ENCODE measurements at places on chromosomes 3 and 15.

DNA sequence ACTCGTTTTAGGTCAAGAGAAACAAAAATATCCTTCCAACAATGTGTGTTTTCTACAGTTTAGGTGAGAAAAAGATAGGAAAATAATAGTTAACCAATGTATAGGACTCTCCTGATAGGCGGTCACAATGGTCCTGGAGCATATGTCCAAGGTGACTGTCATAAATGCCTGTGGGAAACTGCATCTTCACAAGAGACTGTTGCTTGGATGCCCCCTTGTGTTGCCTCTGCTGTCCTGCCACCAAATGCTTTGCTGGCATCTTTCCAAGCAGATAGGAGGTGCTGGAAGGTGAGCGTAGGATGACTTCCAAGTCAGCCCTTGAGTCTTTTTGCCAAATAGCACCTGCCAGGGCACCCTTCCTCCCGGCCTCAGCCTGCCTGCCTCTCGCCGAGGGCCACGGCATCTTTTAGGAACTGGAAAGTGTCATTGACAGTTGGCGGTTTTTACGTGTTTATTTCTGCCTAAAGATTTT, 24.1 kb upstream of the SACM1L start:
- DNase-seq: peak; percentile 47

GRCh38 chr3:57512166-57512565, 32.0 kb downstream of the DNAH12 start:
- DNase-seq: no peak

DNA sequence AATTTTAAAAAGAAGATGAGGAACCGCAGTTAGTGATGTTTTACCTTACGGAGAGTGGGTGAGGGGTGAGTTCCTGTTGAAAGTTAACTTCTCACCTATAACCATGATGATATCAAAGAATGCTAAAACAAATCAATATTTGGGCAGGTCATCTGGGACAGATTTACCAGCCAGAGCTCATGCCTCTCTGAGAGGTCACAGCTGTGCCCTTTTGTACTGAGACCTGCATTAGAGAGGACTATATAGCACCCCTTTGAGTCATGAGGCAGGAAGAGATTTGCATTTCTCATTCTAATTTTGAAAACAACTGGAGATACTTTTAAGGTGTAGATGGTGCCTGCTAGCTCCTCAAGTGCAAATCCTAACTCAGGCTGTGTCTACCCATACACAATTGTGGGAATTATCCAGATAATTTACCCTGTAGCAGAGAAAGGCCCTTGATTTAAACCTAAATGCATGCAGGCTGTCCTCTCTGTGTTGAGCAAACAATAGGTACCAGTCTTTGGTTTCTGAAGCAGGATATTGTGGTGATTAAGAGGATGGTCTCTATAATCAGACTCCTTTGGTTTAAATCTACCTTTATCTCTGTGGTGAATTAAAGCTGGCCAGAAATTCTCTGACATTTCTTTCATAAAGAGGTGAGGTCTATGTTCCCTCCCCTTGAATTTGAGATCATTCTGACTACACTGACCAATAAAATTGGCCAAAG, 5.8 kb upstream of the TM4SF4 start:
- DNase-seq: no peak

DNA sequence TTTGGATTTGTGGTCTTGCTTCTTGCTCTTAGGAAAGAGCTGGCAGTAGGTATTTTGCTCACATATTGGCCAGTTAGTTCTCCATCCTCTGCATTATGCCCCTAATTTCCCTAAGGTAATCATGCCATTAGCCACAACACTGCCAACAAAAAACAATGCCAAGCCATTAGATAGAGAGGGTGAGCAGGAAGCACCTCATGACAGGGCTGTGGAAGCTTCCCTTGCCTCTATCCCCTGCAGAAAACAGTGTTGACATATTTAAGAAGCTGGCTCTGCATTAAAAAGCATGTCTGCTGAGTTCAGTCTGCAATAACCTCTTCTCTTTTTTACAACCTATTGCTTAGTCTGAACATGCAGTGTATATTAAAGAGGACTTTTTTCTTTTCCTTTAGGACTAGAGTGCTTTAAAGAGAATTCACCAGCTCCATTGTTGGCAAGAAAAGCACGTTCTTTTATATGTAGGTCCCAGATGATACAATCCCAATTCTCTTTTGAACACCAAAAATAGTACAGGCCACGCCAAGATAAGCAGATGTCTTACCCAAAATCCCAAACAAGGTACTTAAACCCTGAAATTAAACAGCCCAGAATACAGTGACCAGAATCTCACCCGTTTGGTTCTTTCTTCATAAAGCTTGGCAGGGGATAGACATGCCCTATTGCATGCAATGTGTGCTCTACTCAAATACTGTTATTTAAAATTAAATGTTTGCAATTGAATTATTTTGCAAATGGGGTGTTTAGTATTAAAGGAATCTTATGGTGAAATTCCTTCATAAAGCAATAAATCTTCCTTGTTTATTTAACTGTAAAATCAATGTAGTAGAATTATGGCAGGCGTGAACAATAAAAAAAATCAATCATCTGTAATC, 93.7 kb upstream of the UBE3A start:
- DNase-seq: no peak

- DNase-seq: no peak
These were observed 110.9 kb upstream of the TPM1 start for GRCh38 chr15:62931650-62932049.

- DNase-seq: no peak
These were observed 216.9 kb upstream of the THBS1 start for GRCh38 chr15:39363761-39364586.

DNA sequence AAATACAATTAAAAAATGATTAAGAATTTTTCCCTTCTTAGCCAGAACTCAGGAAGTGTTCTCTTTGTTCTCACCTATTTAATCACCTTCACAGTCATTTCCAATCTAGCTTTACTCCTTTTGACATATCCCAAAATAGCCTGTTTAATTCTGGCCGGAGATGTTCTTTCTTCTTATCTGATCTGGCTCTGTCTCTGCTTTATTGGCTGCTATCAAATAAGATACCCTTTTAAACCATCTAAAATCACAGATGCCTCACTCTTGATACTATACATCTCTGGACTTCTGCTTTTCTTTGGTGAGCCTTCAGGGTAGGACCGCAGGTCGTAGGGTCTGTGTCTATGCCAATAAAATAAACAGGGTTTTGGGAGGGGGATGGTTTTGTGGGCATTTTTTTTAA, 319.2 kb upstream of the SEMA6D start:
- no peak for DNase-seq

GRCh38 chr3:97991293-97991682, 19.1 kb upstream of the RIOX2 start:
- DNase-seq: no peak

DNA sequence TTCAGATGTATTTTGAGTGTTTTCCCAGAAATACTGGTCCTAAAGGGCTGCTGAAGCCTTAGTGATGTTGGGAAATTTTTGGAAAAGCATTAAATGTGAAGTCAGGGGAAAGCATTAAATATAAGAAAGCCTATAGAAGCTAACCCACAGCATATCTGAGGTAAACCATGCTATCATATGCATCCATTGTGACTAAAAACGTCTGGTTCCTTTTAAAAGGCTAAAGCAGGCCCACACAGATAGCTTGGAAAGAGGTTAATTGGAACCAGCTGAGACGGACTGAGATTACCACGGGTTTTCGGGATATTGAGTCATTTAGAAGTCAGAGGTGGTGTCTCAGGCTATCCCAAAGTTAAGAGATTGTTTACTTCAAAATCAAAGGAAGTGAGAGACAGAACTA, 78.2 kb downstream of the CYP19A1 start:
- no peak for DNase-seq

DNA sequence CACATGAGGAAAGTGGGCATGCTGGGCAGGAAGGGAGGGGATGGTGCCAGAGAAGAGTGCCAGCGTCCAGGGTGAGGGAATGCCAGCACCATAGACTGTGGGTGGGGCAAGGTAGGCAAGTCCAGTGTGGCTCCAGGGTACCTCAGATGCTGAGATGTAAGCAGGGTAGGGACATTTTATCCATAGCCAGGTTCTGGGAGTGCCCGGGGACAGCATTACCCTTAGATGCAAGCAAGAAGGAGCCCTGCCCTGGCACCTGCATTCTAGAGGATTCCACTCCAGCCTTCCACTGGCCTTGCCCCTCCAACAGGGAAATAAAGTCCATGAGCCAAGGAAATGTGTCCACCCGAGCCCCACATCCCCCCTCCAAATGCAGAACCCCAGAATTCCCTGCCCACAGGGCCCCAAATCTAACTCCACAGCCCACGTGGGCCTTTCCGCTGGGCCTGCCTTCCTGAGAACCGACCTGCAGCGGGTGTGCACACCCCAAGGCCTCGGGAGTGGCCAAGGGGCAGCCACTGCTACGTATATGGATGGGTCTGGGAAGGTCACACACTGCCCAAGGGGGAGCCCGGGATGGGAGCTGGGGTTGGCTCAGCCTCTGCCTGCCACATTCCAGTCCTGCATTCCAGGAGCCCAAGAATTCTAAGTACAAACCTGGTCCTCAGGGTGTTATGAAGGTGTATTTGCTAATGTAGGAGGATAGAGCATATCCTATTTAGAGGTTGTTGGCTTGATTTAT, 20.3 kb upstream of the CYP11A1 start:
- no peak for DNase-seq

GRCh38 chr3:13120928-13121552, 47.8 kb upstream of the IQSEC1 start:
- DNase-seq: no peak

GRCh38 chr3:62818347-62818746, 56.9 kb downstream of the CADPS start:
- no peak for DNase-seq

- DNase-seq: no peak
These were observed 18.6 kb upstream of the SLC41A3 start for GRCh38 chr3:126102530-126102951.

GRCh38 chr15:74442063-74442462, 8.3 kb upstream of the SEMA7A start:
- DNase-seq: no peak

GRCh38 chr3:14844386-14845170, 25.8 kb downstream of the FGD5 start:
- no peak for DNase-seq

DNA sequence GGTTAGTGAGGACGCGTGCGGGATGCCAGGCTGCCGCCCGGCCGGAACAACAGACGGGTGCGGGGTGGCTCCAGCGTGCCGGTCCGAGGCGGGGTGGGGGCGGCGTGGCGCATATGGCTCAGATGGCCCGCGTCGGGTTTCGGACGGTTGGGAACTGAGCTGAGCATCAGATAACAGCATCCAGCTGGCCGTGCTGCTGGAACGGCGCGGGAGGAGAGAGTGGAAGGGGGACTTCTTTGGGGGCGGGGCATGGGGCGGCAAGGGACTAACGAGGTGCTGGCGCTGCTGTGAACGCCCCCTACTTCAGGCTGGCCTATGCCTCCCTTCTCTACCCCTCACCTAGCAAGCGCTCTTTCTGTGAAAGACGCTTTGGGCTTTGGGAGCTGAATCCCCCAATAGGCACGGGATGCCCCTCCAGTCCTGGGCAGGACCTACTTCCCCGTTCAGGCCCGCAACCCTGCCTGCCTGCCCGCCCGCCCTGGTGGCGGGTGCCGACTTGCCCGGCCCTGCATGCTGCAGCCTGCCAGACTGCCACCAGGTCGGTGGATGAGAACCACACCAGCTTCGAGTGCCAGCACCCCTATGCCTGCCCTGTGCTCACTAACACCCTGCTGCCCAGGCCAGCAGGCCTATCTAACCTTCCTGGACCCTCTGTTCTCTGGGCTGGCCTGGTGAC, 542 bp downstream of the INKA1 start:
- peak; percentile 23 for DNase-seq

- DNase-seq: no peak
These were observed 183.2 kb downstream of the SSR3 start for GRCh38 chr3:156371701-156372100.

GRCh38 chr15:31156226-31156625, 54.7 kb upstream of the TRPM1 start:
- no peak for DNase-seq

DNA sequence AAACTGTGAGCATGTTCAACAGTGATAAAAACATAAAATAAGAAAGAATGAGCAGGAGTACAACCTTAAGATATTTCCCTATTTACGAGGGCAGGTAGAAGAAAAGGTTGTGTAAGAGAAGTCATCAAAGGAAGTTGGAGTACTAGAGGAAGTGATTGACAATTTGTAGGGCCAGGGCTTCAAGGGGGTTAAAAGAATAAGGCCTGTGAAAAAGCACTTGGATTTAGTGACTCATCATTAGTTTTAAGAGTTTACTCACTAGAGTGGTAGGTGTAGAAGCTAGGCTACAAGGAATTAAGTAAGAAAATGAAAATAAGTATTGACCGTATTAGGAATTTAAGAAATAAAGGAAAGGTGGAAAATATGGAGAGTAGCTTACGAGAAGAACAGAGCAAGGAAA, 23.6 kb downstream of the KCNMB3 start:
- no peak for DNase-seq

GRCh38 chr3:139689708-139690228, 12.0 kb upstream of the NMNAT3 start:
- DNase-seq: no peak

GRCh38 chr3:40631341-40631995, 106.7 kb downstream of the ZNF621 start:
- DNase-seq: no peak

- DNase-seq: no peak
These were observed 6.0 kb downstream of the CCR2 start for GRCh38 chr3:46359733-46360493.

GRCh38 chr15:94412979-94413746, 181.8 kb downstream of the MCTP2 start:
- no peak for DNase-seq

GRCh38 chr15:33013827-33014445, 180.6 kb downstream of the FMN1 start:
- DNase-seq: no peak

GRCh38 chr15:42908538-42908937, 12.0 kb downstream of the TTBK2 start:
- DNase-seq: no peak

DNA sequence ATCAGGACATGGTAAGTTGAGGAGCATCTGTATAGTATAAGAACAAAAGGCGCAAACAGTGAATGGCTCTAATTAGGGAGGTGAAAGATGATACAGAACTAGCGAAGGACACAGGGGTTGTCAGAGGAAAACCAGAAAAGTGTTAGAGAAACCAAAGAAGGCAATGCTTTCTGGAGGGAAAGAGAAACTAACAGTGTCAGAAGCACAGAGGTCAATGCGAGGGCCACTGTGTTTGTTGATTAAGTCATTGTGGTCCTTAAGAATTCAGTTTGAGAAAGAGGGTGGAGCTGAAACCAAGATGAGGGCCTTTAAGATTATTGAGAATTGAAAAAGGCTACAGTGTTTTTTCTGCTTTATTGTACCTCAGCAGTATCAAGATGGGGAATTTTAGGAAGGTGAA, 28.8 kb downstream of the ATG7 start:
- no peak for DNase-seq

- no peak for DNase-seq
These were observed 34.2 kb upstream of the SKIL start for GRCh38 chr3:170323331-170323730.

GRCh38 chr3:71011565-71012287, 571.8 kb downstream of the FOXP1 start:
- no peak for DNase-seq

Data from CD4-positive, alpha-beta T cell (primary cell).